Activated naive CD8-positive, alpha-beta T cell treated with anti-CD3 and anti-CD28 coated beads, Interleukin-2, amount 50 U/mL, for 24 hours (primary cell): ENCODE measurements at places on chromosomes 4 and X.

GRCh38 chr4:1767770-1768366, 25.2 kb upstream of the FGFR3 start:
- peak; percentile 39 for DNase-seq

- no peak for DNase-seq
Observed at GRCh38 chr4:184863916-184864315, 38.1 kb upstream of the ACSL1 start.

GRCh38 chrX:69142788-69143469, 22.3 kb downstream of the PJA1 start:
- no peak for DNase-seq

DNA sequence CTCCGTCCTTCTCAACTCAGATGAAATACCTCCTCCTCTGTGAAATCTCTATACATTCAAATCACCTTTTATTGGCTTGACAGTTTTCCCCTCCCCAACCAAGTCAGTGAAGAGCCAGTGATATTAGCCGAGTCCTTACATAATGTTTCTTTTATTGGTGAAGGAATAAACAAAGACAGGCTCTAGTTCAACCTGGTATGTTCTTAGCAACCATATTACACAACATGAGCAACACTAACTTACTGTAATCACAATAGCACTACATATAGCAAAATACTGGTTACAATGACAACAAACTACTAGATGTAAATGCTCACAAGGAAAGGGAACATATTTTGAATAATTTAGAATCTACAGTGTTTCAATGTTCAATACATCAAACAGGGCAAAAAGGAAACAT, 19.9 kb downstream of the DHX15 start:
- no peak for DNase-seq

- DNase-seq, result no peak
Observed at GRCh38 chrX:22053481-22053880, 21.4 kb downstream of the PHEX start.

DNA sequence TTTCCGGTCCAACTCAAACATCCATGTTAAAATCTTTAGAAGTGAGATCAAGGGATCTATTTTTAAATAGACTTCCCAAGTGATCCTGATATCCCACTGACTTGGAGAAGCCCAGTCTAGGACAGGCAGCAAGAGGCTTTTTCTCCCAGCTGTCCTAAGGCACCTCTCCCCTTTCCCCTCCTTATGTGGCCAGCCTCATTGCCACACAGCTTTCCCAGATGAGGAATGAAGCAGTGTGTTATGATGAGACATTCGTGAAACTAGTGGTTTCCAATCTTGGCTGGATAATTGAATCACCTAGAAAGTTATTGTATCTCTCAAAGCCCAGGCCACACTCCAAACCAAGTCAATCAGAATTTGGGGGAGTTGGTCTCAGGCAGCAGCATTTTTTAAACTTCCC, 16.8 kb upstream of the HSD17B13 start:
- DNase-seq, result no peak

GRCh38 chr4:1600811-1601532, 83.1 kb downstream of the FAM53A start:
- no peak for DNase-seq

GRCh38 chr4:89069481-89069880, 12.5 kb upstream of the FAM13A start:
- no peak for DNase-seq

DNA sequence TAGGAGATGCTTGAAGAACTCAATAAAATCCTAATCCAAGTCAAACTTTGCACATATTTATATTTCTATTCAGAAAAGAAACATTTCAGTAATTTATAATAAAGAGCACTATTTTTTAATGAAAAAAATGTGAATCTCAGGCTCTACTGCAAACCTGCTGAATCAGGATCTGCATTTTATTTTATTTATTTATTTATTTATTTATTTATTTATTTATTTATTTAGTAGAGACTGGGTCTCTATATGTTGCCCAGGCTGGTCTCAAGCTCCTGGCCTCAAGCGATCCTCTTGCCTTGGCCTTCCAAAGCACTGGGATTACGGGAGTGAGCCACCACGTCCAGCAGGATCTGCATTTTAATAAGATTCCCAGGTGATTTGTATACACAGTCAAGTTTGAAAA, 16.0 kb downstream of the SUPT20HL1 start:
- no peak for DNase-seq

DNA sequence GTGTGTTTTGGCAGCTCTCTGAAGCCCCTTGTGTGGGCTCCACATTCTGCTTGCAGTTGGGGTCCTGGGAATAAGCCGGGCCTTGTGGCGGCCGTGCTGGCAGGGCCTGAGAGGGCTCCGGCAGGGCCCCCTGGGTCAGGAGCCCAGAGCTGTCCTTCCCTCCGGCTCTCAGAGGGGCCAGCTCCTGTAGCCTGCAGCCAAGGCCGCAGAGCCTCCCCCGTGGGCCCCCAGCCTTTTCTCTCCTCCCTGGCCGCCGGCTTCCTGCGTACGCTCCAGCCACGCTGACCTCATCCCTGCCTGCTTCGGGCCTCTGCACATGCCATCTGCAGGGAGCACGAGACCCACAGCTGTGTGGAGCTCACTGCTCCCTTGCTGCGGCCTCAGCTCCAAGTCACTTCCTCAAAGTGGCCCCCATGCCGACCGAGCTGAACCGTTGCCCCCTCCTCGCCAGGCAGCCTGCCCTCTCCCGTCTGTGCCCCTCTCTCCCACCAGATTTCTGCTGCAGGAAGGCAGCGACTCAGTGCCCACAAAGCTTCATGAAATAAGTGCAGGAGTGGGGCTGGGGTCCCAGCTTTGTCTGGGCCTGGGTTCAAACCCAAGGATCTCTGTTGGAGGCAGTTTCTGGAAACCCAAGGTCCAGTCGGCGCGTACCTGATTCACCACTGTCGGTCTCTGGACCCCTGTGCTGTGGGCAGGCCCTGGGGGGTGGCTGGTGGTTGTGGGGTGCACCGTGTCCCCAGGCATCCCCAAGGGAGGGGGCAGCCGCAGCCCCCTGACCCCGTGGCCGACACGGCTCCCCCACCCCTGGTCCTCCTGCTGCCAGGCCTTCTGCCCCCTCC, 57.1 kb upstream of the NKX1-1 start:
- DNase-seq, result no peak
